ENCODE measurements at places on chromosomes 7 and 10.
A peak's percentile ranks its signal among the peaks of the same experiment; 100 is the strongest.

DNA sequence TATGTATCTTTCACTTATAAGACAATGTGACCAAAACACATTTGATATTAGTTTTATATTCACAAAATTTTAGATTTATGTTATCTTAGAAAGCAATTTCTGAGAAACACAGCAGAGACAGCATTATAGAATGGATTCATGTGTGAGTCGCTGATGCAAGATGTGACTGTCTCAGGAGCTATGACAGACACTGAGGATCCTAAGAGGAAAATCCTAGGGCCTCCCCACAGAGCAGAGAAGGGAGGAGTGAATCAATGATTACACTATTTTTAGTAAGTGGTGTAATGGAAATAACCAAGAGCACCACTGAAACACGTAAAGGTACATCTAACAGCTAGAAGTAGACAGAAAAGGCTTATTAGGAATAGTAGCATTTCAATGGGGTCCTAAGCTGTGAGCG, 204.0 kb upstream of the PTN start:
- no peak for DNase-seq

GRCh38 chr10:111824128-111824527, 359.4 kb downstream of the GPAM start:
- no peak for DNase-seq

- no peak for DNase-seq
These were observed 122.2 kb upstream of the AMPH start for GRCh38 chr7:38753347-38753746.

DNA sequence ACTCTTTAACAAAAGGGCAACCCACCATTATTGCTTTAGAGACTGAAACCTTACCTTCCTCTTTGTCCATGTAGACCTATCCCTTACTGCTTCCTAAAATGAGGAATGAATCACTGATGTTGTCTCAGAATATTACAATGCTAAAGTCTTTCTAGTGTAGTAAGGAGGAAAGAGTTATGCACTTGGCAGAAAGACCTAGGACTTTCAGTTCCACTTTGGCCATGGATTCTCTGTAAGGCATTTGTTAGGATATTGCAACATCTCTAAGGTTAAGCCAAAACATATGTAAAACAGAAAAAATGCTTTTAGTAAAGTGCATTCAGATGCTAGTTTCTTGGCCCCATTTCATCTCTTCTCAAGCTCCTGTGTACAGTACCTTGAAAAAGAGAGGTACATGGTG, 230.9 kb downstream of the PARD3 start:
- DNase-seq: peak; percentile 89

DNA sequence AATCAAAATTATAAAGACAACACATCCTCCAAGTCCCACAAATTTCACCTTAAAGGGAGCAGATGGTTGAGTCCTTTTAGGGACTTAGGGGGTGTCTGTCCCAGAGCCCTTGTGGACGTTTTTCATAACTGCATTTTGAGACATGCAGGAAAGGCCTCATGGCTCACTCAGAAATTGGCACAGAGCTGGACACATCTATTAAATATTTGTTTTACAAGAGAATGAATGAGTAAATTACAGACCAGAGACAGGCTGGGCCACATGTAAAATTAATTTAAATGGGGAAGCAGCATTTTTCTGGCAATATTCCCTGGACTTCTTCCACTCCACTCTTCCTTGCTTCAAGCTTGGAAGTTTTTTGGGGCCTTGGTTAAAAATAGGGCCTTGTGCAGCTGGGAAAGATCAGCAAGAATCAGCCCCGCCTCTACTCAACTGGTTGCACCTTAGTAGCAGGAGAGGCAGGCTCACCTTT, 20.0 kb downstream of the LAMB1 start:
- peak; percentile 29 for DNase-seq
